ENCODE measurements at places on chromosomes 3 and 15. TPM values are rescaled to one million over a fixed set of nuclear protein-coding genes. Genes with fewer than 3 reads are reported as not detected.

GRCh38 chr3:30518181-30518864 lies 88.1 kb upstream of the TGFBR2 start:
- peak; percentile 39 for DNase-seq

- DNase-seq, result no peak
These were observed 59.7 kb upstream of the ANKRD34C start for GRCh38 chr15:79222808-79223207.

The CRYGS gene
- 6.2 TPM for total RNA-seq

GRCh38 chr3:141111364-141112155 lies 60.4 kb downstream of the SPSB4 start:
- DNase-seq, result no peak

The RYK gene
- 135 TPM for total RNA-seq

The AVEN gene
- 16.4 TPM for total RNA-seq

GRCh38 chr15:98723195-98723594 lies 74.9 kb downstream of the IGF1R start:
- no peak for DNase-seq

The CCR9 gene
- total RNA-seq, result not detected

- no peak for DNase-seq
These were observed 101.7 kb upstream of the EIF1B start for GRCh38 chr3:40207796-40208195.

DNA sequence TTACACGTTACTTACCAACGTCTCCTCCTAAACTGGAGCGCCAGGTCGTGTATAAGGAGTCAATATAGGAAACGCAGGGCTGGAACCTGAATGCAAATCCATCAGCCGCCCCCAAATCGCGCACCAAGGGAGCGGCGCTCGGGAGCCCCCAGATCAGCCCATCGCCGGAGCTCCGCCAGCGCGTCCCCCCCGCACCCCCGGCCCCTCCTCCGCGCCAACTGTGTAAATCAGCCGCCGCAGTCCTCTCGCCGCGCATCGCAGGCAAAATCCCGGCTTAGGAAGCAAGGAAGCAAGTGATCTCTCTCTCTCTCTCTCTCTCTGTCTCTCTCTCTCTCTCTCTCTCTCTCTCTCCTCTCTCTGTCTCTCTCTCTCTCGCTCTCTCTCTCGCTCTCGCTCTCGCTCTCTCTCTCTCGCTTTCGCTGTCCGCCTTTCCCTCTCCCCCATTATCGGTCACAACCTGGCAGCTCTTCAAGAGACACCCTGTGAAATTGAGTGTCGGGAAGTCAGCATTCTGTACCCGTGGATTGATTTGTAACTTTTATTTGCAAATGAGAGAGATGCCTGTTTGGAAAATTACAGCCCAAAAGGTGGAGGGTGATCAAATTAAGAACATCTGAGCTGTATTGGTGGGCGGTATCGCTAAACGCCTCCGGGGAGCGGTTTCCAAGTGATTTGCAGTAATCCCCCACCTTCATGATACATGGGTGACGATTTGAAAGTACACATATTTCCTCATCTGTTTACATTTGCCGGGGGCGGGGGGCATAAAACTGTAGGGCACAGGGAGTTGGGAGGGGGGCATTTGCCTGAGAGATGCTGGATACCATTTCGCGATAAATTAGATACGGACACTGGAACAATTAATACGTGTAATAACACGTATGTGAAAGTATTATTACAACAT lies 645 bp upstream of the SLITRK3 start:
- peak; percentile 61 for DNase-seq

DNA sequence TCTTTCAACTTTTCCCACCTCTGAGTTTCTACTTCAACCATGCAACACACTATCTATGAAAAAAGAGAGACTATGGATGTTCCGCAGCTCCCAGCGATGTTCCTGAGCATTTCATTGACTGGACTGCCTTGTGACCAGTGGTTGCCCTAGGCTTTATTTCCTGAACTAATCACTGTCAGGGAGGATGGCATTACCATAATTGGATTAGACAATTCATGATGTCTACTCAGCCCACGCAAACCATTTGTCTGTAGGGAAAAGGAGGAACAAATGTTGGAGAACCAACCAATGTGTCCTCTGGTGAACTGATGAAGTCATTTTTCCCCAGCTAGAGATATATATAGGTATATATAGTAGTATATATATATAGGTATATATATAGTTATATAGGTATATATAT lies 229.3 kb upstream of the MCTP2 start:
- DNase-seq, result no peak

- no peak for DNase-seq
These were observed 46.5 kb downstream of the ACAA1 start for GRCh38 chr3:38090453-38090852.

DNA sequence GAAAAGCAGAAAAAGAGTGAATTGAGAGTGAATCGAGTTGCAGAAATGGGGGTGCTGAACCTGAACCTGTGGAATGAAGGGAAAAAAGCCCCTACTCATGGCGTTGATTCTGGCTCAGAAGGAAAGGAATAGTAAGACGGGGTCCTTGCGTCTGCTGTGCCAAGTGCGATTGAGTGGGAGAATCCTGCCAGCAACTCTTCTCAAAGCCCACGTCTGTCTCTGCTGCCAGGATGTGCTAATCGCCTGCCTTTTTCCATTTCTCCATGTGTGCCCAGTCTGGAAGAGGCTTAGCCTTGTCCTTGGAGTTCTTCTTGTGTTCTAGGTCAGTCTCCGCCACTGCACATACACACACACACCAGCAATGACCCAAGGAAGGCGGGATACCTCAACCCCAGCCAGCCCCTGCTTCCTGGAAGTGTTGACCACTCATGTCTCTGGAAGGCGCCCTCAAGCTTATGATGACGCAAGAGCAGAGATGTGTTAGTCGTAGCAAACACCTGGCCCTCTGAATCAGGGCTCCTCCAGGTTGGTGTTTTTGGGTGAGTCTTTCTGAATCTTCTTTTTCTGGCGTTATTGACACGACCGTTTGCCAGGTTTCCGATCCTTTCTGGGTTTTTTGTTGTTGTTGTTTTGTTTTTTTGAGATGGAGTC lies 262.4 kb upstream of the PROK2 start:
- DNase-seq, result no peak

GRCh38 chr15:71275566-71276335 lies 160.5 kb downstream of the THSD4 start:
- no peak for DNase-seq

The ROBO2 gene
- 51.3 TPM for total RNA-seq

DNA sequence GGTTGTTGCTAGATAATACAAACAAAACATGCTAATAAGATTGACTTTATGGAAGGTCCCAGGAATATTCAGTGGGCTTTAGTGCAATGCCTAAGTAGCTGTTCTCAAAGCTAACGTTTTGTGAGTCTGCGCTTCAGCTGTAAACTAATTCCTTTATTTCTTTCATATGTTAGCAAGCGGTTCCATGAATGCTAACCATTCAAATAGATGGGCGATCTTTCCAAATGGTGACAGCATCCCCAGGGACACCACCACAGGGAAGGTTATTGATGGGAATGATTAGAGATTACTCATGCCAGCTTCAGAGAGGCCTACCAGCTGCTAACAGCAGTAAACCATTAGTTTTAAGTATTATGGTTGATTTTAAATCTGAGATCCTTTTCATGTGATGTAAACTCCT lies 405.7 kb upstream of the MCTP2 start:
- no peak for DNase-seq

The ADGRG7 gene
- total RNA-seq, result not detected
